ENCODE measurements at places on chromosomes 16 and 17.

GRCh38 chr17:81712468-81713003, 452 bp downstream of the SLC25A10 start:
- no peak for DNase-seq

- no peak for DNase-seq
Observed at GRCh38 chr16:1428511-1428910, 2.4 kb upstream of the PERCC1 start.

GRCh38 chr17:9531034-9531433, 44.6 kb downstream of the STX8 start:
- no peak for DNase-seq

- no peak for DNase-seq
Observed at GRCh38 chr16:30054959-30055553, 10.5 kb upstream of the ALDOA start.

DNA sequence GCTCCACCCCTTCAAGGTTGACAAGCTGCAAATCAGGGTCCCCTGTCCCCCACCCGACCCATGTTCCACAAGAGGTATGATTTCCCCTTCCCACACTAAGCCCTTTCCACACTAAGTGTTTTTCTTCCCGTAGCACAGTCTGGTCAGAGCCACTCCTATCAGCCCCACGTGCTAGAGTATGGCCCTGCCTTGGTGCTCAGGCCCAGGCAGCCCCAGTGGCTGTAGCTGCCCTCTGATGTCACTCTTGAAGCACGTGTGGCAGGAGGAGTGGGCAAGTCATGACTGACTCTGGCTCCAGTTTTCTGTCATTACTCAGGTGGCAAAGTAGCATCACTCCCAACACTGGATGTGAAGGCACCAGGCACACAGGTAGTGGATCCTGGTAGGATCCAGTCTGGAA, 35.4 kb upstream of the ERN1 start:
- DNase-seq: no peak

GRCh38 chr17:81332914-81333528, 37.9 kb upstream of the SLC38A10 start:
- DNase-seq: no peak

DNA sequence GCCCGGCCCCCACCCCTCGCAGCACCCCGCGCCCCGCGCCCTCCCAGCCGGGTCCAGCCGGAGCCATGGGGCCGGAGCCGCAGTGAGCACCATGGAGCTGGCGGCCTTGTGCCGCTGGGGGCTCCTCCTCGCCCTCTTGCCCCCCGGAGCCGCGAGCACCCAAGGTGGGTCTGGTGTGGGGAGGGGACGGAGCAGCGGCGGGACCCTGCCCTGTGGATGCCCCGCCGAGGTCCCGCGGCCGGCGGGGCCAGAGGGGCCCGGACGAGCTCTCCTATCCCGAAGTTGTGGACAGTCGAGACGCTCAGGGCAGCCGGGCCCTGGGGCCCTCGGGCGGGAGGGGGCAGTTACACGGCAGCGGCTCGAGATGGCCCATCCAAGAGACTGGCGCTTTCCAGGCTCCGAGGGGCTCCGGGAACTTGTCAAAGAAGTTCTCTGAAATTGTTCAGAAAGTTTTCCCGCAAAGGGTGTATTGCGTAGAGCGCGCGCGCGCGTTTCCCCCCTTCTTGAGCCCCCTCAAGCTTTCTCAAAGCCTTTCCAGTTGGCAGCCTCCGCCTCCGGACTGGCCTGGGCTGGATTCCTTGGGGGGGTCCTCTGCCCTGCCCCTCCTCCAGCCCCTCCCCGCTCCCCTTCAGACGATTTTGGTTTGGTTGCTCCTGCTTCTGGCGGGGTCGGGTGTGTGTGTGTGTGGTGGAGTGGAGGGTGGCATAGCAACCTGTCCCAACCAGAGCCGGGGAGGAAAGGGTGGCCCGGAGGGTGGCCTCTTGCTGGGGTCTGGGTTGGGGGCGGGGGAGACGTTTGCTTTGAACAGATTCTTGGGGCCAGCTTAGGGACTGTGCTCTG, 504 bp downstream of the ERBB2 start:
- no peak for DNase-seq

GRCh38 chr16:83365166-83365565, 442.6 kb upstream of the HSBP1 start:
- no peak for DNase-seq

DNA sequence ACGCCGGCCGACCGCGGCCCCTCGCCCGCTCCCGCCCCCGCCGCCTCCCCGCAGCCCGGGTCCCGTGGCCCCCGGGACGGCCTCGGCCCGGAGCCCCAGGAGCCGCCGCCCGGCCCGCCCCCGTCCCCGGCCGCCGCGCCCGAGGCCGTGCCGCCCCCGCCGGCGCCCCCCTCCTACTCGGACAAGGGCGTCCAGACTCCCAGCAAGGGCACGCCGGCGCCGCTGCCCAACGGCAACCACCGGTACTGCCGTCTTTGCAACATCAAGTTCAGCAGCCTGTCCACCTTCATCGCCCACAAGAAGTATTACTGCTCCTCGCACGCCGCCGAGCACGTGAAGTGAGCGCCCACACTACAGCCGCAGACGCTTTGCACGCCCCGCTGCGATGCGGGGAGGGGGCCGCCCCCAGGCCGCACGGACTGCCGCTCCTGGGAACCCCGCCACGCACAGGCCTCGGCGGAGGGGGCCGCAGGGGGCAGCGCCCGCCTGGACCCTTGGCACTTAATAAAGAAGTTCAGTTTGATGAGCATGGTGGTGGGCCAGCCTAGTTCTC, 35.5 kb upstream of the ZC3H18 start:
- no peak for DNase-seq

GRCh38 chr16:58016840-58017446, 8.6 kb upstream of the MMP15 start:
- DNase-seq: no peak

DNA sequence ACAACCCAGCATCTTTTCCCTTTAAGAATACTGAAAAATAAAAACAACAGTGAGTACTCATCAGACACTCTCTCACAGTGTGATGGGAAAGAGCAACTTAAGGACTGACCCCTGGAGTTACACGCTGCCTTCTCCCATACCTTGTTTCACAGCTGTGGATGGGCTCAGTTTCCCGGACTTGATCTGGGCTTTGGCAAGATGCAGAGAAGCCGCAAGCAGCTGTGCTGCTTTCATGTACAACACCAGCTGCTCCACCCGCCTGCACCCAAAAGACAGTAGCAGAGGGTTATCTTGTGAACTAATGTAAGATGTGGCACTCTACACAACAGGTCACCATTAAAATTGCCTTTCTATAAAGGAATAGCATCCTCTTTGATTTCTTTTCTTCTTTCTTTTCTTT, 32.7 kb upstream of the ALDH3A1 start:
- DNase-seq: no peak

GRCh38 chr17:46940692-46941404, 17.9 kb downstream of the GOSR2 start:
- no peak for DNase-seq

DNA sequence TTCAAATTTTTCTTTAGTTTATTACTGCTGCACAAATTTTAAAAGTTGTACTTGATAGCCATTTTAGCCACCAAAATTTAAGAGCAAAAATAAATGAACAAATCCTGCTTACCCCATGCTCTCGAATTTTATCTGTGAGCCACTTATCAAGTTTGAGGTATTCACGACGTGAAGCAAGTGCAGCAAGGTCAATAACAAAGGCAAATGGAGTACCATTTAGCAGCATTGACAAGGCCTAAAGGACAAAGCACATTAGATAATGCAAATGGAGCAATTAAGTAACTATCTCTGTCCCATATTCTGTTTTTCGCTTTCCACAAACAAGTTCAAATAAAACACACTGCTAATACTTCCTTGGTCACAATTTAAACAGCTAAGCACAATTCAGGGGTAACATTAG, 54.7 kb downstream of the CNOT1 start:
- no peak for DNase-seq

GRCh38 chr17:73198930-73199260, 6.0 kb downstream of the COG1 start:
- no peak for DNase-seq

- DNase-seq: no peak
Observed at GRCh38 chr17:35729405-35729833, 2.0 kb upstream of the RASL10B start.

DNA sequence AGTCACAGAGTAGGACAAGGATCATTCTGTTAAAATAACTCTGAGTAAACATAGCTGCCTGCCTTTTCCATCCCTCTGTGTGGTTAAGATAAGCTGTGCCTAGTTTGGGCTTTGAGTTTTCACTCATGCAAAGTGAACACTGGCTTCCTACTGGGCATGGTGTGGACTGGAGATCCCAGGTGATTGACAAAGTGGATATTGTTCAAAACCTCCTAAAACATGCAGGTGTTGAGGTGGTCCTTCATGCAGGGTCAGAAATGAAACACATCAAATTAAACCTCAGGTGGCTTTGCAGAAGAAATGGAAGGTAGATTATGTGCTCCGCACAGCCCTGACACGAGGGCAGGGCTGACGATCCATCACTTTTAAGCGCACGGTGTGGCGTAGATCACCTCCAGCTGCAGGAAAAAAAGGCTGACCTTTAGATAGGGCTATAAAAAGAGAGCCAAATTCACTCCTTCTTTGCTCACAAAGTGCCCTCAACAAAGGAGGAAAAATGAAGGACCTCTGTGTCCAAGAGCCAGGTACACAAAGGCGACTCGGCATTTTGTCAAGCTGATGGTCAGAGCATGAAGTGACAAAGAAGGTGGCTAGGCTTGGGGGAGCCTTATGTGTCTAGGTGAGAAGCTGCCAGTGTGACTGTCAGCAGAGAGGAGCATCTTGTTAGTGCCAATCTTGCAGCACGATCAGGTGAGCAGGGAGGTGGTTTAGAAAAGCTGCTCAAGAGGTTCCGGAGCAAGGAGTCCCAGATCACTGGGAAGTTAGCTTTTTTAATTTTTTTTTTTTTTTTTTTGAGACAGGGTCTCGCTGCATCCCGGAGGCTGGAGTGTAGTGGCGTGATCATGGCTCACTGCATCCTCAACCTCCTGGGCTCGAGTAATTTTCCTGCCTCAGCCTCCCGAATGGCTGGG, 19.9 kb upstream of the ITPRIPL2 start:
- DNase-seq: no peak

GRCh38 chr17:62017912-62018311, 47.2 kb downstream of the MED13 start:
- DNase-seq: no peak

DNA sequence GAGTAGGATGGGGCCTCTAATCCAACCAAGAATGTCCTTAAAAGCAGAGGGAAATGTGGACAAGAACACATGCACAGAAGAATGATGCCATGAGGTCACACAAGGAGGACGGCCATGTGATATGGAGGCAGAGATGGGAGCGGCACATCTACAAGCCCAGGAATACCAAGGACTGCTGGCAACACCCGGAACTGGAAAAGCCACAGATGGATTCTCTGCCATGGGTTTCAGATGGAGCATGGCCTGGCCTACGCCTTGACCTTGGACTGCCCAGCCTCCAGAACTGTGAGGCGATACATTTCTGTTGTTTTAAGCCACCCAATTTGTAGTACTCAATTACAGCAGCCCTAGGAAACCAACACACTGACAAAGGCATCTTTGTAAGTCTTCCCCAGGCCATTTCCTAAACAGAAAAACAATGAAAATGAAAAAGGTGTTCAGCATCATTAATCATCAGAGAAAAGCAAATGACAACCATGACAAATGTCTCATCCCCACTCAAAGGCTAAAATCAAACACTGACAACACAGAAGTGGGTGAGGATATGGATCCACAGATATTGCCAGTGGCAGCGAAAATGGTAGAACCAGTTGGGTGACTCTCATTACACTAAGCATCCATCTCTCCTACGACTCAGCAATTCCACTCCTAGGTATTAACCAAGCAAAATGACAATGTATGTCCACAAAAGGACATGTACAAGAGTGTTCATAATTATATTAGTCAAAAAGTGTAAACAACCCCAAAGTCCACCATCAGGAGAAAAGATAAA, 76.9 kb upstream of the CNEP1R1 start:
- no peak for DNase-seq

- no peak for DNase-seq
Observed at GRCh38 chr16:14493791-14494190, 136.3 kb downstream of the PARN start.

DNA sequence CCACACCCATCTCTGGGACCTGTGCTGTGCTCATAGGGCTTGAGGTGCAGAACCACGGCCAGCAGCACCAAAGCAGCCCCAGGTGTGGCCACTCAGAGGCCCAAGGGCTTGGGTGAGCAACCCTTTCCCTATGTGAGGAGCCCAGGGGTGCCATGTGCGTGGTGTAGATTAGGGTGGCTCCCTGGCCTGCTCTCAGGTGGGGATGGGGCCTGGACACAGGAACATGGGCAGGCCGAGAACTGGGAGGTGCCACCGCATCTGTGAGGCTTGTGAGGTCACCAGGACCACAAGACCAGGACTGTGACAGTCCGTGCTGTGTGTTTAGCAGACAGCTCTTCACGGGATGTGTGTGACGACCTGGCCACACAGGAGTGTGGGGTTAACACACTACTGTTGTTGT, 103.5 kb upstream of the ZNF750 start:
- DNase-seq: no peak

DNA sequence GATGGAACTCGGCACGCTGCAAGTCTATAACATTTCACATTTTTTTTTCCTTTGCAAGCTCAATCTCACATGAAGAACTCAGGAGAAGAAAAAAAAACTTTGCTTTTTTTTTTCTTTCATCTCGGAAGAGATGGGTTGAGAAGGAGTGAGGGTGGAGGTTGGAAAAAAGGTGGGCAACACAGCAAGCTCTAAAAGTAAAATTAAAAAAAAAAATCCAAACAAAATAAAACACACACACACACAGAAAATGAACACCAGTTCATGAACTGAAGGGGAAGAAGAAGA, 2.5 kb downstream of the MAF start:
- no peak for DNase-seq

GRCh38 chr17:79331492-79331891, 256.9 kb downstream of the ENGASE start:
- DNase-seq: no peak

GRCh38 chr17:35735036-35735805, 3.8 kb downstream of the RASL10B start:
- no peak for DNase-seq

GRCh38 chr17:2962729-2963128, 100.7 kb downstream of the OR1D5 start:
- no peak for DNase-seq

GRCh38 chr17:76826330-76827068, 41.7 kb upstream of the MGAT5B start:
- no peak for DNase-seq

- no peak for DNase-seq
Observed at GRCh38 chr16:62478903-62479458, 442.7 kb upstream of the CDH8 start.

GRCh38 chr17:44465276-44465675, 37.9 kb downstream of the GPATCH8 start:
- DNase-seq: no peak

DNA sequence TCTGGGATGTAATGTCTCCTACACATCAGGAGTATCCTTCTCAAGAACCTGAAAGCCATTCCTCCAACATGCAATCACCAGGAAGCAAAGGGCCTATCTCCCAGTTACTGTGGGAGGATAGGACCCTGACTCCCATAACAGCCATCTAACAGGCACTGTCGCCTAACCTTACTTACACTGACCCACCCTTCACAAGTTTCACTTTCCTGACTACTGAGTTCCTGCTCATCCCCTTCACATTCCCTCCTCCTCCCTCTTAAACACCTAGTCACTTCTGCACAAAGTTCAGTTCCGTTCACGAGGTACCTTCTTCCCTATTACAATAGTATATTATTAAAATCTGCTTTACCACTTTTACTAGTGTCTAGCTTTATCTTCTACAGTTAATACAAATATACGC, 1.3 kb downstream of the C17orf67 start:
- no peak for DNase-seq

GRCh38 chr17:13395862-13396261, 205.9 kb downstream of the HS3ST3A1 start:
- no peak for DNase-seq

- no peak for DNase-seq
Observed at GRCh38 chr17:4642286-4642685, 808 bp upstream of the ALOX15 start.

Data from SIG-M5 (cell line).